ENCODE measurements at places on chromosomes 12 and 14.

DNA sequence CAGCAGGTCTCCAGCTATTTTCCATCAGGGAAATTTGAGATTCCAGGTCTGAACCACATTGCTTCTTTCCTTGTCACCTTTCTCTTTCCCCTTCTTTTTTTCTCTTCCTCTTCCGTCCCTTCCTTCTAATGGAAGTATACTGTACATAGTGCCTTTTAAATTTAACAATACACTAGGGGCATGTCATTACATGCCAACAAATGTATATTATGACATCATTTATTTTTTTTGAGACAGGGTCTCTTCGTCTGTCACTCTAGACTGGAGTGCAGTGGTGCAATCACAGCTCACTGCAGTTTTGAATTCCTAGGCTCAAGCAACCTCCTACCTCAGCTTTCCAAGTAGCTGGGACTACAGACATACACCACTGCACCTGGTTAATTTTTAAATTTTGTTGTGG is 148.9 kb downstream of the SUDS3 start:
- DNase-seq, result no peak

- DNase-seq, result no peak
Observed at GRCh38 chr12:96057986-96058553, 22.7 kb upstream of the LTA4H start.

- DNase-seq, result no peak
Observed at GRCh38 chr14:91774140-91775096, 42.5 kb upstream of the CATSPERB start.

DNA sequence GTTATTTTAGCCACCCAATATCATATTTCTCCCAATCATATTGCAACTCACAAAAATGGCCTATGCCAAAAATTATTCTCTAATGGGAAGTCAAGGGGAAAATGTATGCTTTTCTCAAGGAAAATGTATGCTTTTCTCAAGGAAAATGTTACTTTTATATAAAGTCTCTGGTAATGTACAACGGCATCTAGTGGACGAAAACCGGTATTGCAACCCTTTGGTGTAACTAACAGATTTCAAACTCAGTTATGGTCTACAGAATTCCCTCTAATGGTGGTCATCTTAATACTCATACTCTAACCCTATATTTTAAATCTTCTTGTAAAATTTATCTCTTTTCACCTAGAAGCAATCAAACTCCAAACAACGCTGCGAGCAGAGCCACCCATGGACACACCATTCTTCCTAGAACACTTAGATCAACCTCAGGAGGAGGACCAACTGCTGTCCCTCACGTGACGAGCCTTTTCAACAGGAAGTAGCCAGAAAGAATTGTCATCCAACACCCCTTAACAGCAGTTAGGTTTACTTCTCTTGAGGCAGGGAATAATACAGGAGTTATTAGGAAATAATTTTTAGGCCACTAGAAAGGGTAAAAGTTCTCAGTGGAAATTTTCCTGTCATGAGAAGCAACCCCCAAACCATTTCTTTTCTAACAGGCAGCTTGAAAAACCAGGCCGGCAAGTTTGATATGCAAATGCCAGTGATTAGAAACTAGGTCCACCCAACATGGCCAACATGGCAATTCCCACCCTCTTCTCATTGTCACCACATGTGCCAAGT is 20.1 kb downstream of the APOBEC1 start:
- DNase-seq, result peak; percentile 28

DNA sequence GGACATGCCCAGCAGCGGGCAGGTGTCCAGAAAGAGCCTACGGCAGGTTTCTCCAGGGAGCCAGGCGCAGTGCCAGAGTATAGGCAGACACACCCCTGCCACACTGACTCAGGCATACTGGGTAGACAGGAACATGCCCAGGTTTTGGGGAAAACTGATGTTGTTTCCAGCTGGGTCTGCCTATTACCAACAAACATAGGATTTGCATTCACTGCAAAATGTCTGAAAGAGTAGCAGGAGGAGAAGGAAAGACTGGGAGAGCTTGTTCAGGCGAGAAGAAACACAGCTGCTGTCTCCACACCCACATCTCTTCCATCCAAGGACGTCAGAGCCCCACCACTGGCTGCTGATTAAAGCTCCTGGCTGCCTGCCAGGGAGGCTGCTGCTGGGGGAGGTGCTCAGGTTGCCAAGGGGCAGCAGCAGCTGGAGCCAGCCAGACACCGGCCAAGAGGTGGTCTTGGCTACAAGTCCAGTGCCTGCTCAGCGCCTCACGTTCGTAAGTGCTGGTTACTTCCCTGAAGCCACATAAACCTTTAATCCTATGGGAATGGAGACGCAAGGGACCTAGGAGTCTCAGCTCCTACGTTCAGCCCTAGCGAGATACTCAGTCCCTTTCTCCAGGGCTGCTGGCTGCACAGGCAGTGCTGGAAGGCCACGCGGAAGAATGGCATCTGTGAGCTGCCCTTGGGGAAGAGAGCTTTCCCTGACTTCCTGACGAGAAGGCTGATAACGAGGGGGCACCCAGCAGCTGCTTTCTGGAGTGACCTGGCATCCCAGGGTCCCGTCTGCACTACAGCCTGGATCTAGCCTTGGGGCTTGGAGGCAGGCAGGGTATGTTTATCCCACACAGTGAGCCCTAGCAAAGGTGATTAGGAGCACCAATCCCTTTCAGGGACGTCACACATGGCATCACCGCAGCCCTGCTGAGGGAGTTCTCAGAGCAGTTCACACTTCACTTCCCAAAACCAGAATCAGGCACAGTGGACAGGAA is 58.1 kb downstream of the PLEKHG3 start:
- peak; percentile 84 for DNase-seq

- no peak for DNase-seq
Observed at GRCh38 chr12:44375694-44376093, 500.4 kb downstream of the NELL2 start.

DNA sequence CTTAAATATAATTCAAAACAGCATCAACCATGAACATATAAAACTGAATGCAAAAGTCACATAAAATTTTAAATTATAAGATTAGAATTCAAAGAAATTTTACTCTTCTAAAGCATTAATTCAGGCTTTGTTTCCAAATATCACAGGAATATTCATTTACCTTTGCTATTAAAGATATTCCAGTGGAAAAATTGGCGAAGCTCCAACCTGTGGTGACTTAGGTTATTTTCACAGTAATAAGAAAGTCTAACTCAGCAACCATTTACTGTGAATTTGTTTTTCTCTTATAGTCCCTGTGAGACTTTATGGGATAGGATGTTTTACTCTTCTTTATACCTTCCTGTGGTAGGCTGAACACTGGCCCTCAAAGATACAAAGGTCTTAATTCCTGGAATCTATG is 3.2 kb downstream of the WDR89 start:
- no peak for DNase-seq

GRCh38 chr14:80300351-80300750 is 89.0 kb upstream of the DIO2 start:
- DNase-seq, result no peak

- no peak for DNase-seq
Observed at GRCh38 chr12:124162151-124163110, 132.5 kb upstream of the RFLNA start.
